Left lung (tissue), 14 donors: ENCODE measurements at places on chromosomes 1 and 21. TPM values are rescaled to one million over a fixed set of nuclear protein-coding genes. Genes with fewer than 3 reads are reported as not detected.

Gene LIN28A
- not detected for total RNA-seq

Gene SLC35F3
- total RNA-seq, result 0.58 TPM

Gene CEP350
- total RNA-seq, result 37.9 TPM

Gene C1orf87
- 2.5 TPM for total RNA-seq

Gene SIPA1L2
- 28.8 TPM for total RNA-seq

Gene RHEX
- 1.1 TPM for total RNA-seq

Gene KLHDC7A
- total RNA-seq, result 6.1 TPM

Gene SPATA17
- total RNA-seq, result 1.8 TPM

Gene PTPN22
- 5.6 TPM for total RNA-seq

- no peak for DNase-seq
- H3K36me3 ChIP-seq, result peaks cover 4% of the 10 kb centered on the region
- H3K4me1 ChIP-seq, result peaks cover 10% of the 10 kb centered on the region
- H3K4me3 ChIP-seq, result no peak overlapping the region
- H3K27ac ChIP-seq, result no peak overlapping the region
Measured at GRCh38 chr1:24363994-24364393, 44.8 kb downstream of the GRHL3 start.

- H3K4me1 ChIP-seq, result no peaks in the 10 kb centered on the region
- DNase-seq, result no peak
- no peak overlapping the region for H3K4me3 ChIP-seq
- no peaks in the 10 kb centered on the region for H3K27me3 ChIP-seq
- no peak overlapping the region for H3K27ac ChIP-seq
- H3K36me3 ChIP-seq, result no peaks in the 10 kb centered on the region
Measured at GRCh38 chr21:43283136-43283924, 114.5 kb downstream of the CRYAA start.

DNA sequence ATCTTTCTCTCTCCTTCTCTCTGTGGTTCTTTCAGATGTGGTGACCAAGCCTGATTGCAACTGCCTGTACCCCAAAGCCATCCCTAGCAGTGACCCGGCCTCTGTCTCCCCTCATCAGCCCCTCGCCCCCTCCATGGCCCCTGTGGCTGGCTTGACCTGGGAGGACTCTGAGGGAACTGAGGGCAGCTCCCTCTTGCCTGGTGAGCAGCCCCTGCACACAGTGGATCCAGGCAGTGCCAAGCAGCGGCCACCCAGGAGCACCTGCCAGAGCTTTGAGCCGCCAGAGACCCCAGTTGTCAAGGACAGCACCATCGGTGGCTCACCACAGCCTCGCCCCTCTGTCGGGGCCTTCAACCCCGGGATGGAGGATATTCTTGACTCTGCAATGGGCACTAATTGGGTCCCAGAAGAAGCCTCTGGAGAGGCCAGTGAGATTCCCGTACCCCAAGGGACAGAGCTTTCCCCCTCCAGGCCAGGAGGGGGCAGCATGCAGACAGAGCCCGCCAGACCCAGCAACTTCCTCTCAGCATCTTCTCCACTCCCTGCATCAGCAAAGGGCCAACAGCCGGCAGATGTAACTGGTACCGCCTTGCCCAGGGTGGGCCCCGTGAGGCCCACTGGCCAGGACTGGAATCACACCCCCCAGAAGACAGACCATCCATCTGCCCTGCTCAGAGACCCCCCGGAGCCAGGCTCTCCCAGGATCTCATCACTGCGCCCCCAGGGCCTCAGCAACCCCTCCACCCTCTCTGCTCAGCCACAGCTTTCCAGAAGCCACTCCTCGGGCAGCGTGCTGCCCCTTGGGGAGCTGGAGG is 12.7 kb downstream of the CSF1 start:
- H3K4me1 ChIP-seq, result peaks cover 8% of the 10 kb centered on the region
- H3K27ac ChIP-seq, result no peak overlapping the region
- H3K36me3 ChIP-seq, result peaks cover 93% of the 10 kb centered on the region
- no peak overlapping the region for H3K4me3 ChIP-seq
- no peaks in the 10 kb centered on the region for H3K27me3 ChIP-seq

DNA sequence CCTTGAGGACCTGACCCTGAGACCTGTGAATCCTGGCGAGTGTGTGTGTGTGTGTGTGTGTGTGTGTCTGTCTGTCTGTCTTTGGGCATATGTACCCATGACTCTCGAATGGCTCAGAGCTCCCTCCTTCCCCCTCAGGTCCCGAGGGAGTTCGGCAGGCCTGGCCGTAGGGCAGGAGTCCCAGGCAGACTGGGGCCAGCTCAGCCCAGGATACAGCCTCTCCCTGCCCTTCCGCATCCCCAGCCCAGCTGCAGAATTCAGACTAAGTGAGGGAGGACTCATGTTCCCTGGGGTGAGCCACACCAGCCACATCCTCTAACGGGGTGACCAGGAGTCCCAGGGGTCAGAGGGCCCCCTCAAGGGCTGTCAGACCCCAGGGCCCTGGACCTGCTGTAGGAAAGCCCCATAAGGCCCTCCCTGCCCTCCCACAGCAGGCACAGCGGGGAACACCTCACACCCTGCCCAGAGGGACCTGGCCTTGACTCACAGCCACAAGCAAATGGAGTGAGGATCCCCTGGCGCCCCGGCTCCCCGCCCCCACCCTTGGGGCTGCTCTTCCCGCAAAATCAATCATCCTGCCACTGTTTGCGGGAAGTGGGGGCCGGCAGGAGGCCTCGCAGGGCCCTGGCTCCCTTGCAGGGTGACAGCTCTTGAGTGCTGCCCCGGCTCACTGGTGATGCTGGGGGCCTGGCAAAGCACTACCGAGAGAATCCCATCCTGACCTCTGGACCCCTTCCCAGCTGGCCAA is 101.7 kb upstream of the CASZ1 start:
- no peaks in the 10 kb centered on the region for H3K36me3 ChIP-seq
- no peak overlapping the region for H3K4me3 ChIP-seq
- no peaks in the 10 kb centered on the region for H3K4me1 ChIP-seq
- H3K27me3 ChIP-seq, result no peaks in the 10 kb centered on the region
- H3K27ac ChIP-seq, result no peak overlapping the region

DNA sequence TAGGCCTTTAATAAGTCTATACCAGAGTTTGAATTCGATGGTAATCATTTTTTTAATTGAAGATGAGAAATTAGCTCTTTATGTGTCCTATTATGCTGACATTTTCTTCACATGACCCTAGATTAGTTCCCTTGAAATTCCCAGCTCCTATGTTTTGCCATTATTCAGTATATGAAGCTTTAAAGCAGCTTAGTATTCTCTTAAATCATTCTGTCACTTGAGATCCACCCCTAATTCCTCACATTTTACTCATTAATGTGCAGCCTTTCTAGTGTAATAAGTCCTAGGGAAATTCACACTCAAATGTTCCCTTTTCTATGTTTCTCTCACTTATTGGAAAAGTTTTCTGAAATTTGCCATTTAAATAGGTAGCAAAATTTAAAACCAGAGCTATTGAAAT is 704.5 kb upstream of the B3GALT2 start:
- no peaks in the 10 kb centered on the region for H3K27me3 ChIP-seq
- no peak overlapping the region for H3K4me3 ChIP-seq
- no peak overlapping the region for H3K27ac ChIP-seq
- no peak for DNase-seq

DNA sequence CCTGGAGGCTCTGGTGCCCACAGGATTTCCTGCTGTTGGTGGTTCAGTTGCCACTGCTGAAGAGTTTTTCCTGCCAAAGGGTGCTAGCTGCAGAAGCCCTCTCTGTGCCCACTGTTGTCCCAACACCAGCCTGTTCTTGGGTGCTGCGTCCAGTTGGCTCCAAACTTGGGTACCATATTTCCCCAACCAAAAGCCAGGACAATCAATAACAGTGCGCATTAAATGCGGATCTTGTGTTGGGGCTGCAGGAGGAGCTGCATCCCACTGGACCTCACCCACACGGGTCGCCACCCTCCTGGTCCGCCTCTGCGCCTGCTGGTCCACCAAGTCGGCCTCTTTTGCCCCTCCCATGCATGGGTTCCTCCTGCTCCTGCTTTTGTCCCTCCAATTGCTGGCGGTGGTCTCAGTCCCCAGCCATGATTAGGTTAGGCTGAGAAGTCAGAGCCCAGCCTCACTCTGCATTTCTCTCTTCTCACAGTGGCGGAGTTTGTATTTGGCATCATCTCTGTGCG is 9.8 kb downstream of the ABCG1 start:
- H3K27me3 ChIP-seq, result no peaks in the 10 kb centered on the region
- H3K4me1 ChIP-seq, result peaks cover 34% of the 10 kb centered on the region
- H3K27ac ChIP-seq, result peak overlapping the region; percentile 76
- H3K4me3 ChIP-seq, result no peak overlapping the region

DNA sequence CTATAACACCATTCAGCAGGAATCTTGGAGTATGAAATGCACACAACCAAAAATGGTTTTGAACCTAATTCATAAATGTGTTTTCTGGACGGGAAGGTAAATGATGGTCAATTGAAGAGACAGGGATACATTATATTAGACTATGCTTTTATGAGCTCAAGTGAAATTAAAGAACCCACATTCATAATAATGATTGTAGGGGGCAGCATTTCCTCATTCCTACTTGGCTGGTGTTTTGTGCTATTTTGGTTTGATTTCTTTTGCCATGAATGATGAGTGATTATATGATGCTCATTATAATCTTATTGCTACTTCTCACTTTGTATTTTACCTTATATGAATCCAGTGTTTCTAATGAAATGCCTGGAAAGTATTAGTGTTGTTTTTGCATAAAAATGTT is 372 bp downstream of the OR2L3 start:
- no peak for DNase-seq
- no peaks in the 10 kb centered on the region for H3K36me3 ChIP-seq
- no peak overlapping the region for H3K4me3 ChIP-seq
- no peaks in the 10 kb centered on the region for H3K27me3 ChIP-seq
- H3K27ac ChIP-seq, result no peak overlapping the region
- H3K4me1 ChIP-seq, result no peaks in the 10 kb centered on the region

- peaks cover 4% of the 10 kb centered on the region for H3K4me1 ChIP-seq
- H3K4me3 ChIP-seq, result peak overlapping the region; percentile 57
- no peaks in the 10 kb centered on the region for H3K27me3 ChIP-seq
- peaks cover 11% of the 10 kb centered on the region for H3K36me3 ChIP-seq
Measured at GRCh38 chr1:150516050-150516591, 569 bp downstream of the FALEC start.

- H3K36me3 ChIP-seq, result no peaks in the 10 kb centered on the region
- H3K4me1 ChIP-seq, result no peaks in the 10 kb centered on the region
- no peak for DNase-seq
- no peak overlapping the region for H3K4me3 ChIP-seq
- H3K27me3 ChIP-seq, result no peaks in the 10 kb centered on the region
- H3K27ac ChIP-seq, result no peak overlapping the region
Measured at GRCh38 chr1:107276247-107276646, 135.4 kb downstream of the NTNG1 start.

- H3K4me3 ChIP-seq, result no peak overlapping the region
- H3K4me1 ChIP-seq, result peaks cover 10% of the 10 kb centered on the region
- no peak overlapping the region for H3K27ac ChIP-seq
- no peak for DNase-seq
Measured at GRCh38 chr1:218485241-218485928, 140.2 kb downstream of the TGFB2 start.

GRCh38 chr1:156565519-156565918 is 6.8 kb downstream of the IQGAP3 start:
- peaks cover 6% of the 10 kb centered on the region for H3K36me3 ChIP-seq
- DNase-seq, result no peak
- no peak overlapping the region for H3K27ac ChIP-seq
- no peaks in the 10 kb centered on the region for H3K4me1 ChIP-seq
- no peak overlapping the region for H3K4me3 ChIP-seq
- no peaks in the 10 kb centered on the region for H3K27me3 ChIP-seq

DNA sequence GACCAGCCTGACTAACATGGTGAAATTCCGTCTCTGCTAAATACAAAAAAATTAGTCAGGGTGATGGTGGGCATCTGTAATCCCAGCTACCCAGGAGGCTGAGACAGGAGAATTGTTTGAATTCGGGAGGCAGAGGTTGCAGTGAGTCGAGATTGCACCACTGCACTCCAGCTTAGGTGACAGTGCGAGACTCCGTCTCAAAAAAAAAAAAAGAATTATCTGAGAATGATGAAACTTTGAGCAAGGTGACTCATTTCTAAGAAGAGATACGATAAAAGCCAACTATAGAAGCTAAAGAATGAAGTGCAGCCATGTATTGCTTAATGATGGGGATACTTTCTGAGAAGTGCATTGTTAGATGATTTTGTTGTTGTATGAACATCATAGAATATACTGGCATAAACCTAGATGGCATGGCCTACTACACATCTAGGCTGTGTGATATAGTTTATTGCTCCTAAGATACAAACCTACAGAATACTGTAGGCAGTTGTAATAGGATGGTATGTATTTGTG is 64.7 kb downstream of the SNRPE start:
- H3K27ac ChIP-seq, result no peak overlapping the region
- no peak for DNase-seq

- H3K27me3 ChIP-seq, result no peaks in the 10 kb centered on the region
- no peak overlapping the region for H3K27ac ChIP-seq
- H3K4me3 ChIP-seq, result no peak overlapping the region
- no peak for DNase-seq
Measured at GRCh38 chr21:17488620-17489019, 24.2 kb upstream of the CXADR start.

DNA sequence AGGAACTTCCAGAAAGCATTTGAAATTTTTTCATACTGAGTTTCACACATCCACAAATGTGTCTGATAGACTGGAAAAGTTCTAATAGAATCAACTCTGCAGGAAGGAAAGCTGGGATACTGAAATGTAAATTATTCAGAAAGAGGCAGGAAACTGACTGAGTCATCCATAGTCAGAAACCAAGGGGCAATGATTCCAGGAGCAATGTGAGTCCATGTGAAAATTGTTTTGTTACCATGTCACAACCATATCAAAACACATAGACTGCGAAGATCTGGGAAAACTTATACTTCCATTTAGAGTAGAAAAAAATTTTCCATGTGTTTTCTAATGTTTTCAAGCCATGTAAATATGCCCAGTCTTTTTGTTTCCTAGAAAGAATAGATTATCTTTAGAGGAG is 142.3 kb upstream of the TMPRSS15 start:
- no peak overlapping the region for H3K4me3 ChIP-seq
- H3K4me1 ChIP-seq, result no peaks in the 10 kb centered on the region
- DNase-seq, result no peak
- no peaks in the 10 kb centered on the region for H3K36me3 ChIP-seq
- no peaks in the 10 kb centered on the region for H3K27me3 ChIP-seq

- no peaks in the 10 kb centered on the region for H3K36me3 ChIP-seq
- DNase-seq, result no peak
Measured at GRCh38 chr1:240806200-240806745, 194.3 kb upstream of the GREM2 start.

- H3K27me3 ChIP-seq, result peaks cover 27% of the 10 kb centered on the region
- H3K4me3 ChIP-seq, result no peak overlapping the region
- no peaks in the 10 kb centered on the region for H3K4me1 ChIP-seq
- H3K27ac ChIP-seq, result no peak overlapping the region
- H3K36me3 ChIP-seq, result no peaks in the 10 kb centered on the region
Measured at GRCh38 chr1:6506210-6507036, 15.0 kb upstream of the PLEKHG5 start.

GRCh38 chr1:91591175-91591974 is 90.7 kb downstream of the CDC7 start:
- no peak overlapping the region for H3K4me3 ChIP-seq
- no peaks in the 10 kb centered on the region for H3K36me3 ChIP-seq
- DNase-seq, result no peak
- H3K27me3 ChIP-seq, result no peaks in the 10 kb centered on the region
- H3K27ac ChIP-seq, result no peak overlapping the region
- H3K4me1 ChIP-seq, result no peaks in the 10 kb centered on the region
